ENCODE measurements at places on chromosomes 16 and 17.

GRCh38 chr16:81996664-81997509 is 14.4 kb downstream of the SDR42E1 start:
- DNase-seq: no peak

DNA sequence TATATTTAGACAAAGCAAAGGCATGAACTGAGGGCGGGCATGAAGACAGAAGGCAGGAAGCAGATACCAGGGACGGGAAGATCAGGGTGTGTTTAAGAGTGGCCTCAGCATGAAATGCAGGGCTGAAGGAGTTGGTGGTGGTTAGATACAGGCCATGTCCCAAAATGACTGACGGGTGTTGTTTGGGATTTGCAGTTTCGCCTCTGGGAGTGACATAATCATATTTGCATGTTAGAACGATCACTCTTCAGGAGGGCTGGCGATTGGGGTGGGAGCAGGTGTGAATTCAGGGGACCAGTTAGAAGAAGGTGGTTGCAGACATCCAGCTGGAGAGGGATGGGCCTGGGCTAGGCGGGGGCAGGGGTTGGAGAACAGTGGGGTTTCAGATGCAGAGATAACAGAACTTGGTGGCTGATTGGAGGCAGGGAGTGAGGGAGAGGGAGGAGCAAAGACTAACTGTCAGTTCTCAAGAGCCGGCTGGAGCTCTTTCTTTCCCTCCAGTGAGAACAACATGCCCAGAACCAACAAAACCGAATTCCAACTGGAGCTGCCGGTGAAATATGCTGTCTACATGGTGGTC is 27.2 kb upstream of the ITGAX start:
- no peak for DNase-seq

DNA sequence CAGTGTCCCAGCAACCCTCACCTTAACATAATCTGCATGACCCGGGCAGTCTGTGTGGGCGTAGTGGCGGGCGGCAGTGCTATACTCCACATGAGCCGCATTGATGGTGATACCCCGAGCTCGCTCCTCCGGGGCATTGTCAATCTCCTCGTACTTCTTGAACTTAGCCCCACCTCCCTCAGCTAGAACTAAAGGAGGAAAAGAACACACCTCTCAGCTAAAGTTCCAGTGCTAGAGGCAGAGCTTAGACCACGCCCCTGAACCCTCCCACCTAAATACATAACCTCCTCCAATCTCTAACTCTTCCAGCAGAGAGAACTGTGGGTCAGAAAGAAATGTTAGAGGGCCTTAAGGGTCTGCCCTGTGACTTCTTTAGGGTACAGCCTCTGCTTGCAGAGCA is 855 bp downstream of the TUFM start:
- peak; percentile 25 for DNase-seq

GRCh38 chr17:64398320-64398719 is 7.7 kb upstream of the PECAM1 start:
- peak; percentile 0 for DNase-seq

DNA sequence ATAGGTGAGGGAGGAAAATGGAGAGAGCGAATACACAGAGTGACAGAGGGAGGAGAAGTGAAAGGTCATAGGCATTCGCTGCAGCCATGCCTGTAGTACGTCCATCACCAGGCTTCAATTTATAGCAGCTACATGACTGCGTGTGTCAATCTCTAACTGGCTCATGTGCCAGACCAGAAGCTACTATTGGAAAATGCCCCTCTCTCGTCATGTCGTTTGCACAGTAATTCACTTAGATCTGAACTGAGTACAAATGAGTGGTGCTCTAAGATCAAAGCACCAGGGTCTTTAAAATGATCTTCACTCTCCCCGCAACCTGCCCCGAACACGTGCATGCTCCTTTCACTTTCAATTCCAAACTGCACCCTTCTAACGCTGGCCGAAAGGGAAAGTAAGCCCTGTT is 51.3 kb downstream of the ADCY9 start:
- no peak for DNase-seq

GRCh38 chr16:82006036-82006435 is 5.2 kb downstream of the SDR42E1 start:
- DNase-seq: no peak

DNA sequence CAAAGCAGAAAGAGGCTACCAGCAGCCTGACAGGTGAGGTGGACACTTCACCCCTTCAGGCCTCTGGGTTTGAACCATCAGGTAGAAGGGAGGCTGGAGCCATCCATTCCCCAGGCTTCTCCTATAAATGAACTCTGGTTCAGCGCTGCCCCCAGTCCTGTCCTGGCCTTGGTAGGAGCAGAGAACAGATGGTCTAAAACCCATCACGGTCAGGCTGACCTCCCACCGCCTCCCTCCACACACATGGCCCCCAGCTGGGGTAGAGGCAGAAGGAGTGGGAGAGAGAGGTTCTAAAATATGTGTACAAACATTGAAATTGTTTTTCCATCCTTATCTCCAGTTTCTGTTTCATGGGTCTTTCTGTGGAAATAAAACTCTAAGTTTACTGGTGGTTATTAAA is 59.7 kb upstream of the DNAJA2 start:
- no peak for DNase-seq

GRCh38 chr16:86868786-86869185 is 290.4 kb downstream of the FOXL1 start:
- DNase-seq: no peak

GRCh38 chr16:22732400-22732799 is 81.6 kb upstream of the HS3ST2 start:
- no peak for DNase-seq
